Activated naive CD8-positive, alpha-beta T cell treated with anti-CD3 and anti-CD28 coated beads for 36 hours (primary cell): ENCODE measurements at places on chromosomes 7 and 10. TPM values are rescaled to one million over a fixed set of nuclear protein-coding genes. Genes with fewer than 3 reads are reported as not detected.

The ZNF727 gene
- total RNA-seq, result 0.89 TPM

The CYP2C8 gene
- total RNA-seq, result 0.12 TPM

The TAS2R40 gene
- not detected for total RNA-seq

- no peak for DNase-seq
- no peaks in the 10 kb centered on the region for H3K27me3 ChIP-seq
- H3K36me3 ChIP-seq, result no peaks in the 10 kb centered on the region
- H3K4me1 ChIP-seq, result no peaks in the 10 kb centered on the region
- no peak overlapping the region for H3K27ac ChIP-seq
- H3K4me3 ChIP-seq, result no peak overlapping the region
These were observed 594.1 kb downstream of the GRM8 start for GRCh38 chr7:126658684-126659083.

- H3K27ac ChIP-seq, result no peak overlapping the region
- no peak for DNase-seq
- no peak overlapping the region for H3K4me3 ChIP-seq
- peaks cover 2% of the 10 kb centered on the region for H3K4me1 ChIP-seq
- H3K27me3 ChIP-seq, result no peaks in the 10 kb centered on the region
- H3K36me3 ChIP-seq, result peaks cover 20% of the 10 kb centered on the region
These were observed 80.0 kb upstream of the DNAAF5 start for GRCh38 chr7:646487-646886.
